ENCODE measurements at places on chromosomes 6 and 20.

DNA sequence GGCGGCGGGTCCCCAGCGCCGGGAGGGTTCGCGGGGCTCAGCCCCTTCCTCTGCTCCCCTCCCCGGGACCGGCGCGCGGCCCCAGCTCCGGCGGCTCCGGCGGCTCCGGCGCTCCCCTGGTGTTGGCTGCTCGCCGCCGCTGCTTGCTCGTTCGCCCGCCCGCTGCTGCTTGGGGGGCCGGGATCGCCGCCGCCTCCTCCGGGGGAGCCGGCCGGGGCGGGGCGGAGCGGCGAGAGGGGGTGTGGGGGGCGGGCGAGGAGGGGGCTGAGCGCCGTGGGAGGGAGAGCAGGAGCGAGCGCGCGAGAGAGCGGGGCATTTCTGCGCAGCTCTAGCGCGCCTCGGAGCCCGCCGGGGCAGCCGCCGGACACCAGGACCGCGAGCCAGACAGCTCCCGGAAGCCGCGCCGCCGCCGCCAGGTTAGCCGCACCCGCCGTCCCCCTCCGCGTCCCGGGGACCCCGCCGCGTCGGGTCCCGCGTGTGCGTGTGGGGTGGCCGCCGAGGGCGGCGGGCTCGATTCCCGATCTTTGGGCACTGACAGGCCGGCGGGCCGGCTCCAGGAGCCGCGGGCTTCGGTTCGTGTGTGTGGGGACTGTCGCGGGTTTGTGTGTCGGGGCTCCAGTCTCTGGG lies 62.0 kb upstream of the EPB41L1 start:
- DNase-seq: no peak

- no peak for DNase-seq
These were observed 6.1 kb downstream of the MYL9 start for GRCh38 chr20:36547186-36548005.

GRCh38 chr6:12955956-12956355 lies 239.4 kb downstream of the PHACTR1 start:
- DNase-seq: no peak

- no peak for DNase-seq
These were observed 62.7 kb upstream of the ISM1 start for GRCh38 chr20:13158369-13158768.

DNA sequence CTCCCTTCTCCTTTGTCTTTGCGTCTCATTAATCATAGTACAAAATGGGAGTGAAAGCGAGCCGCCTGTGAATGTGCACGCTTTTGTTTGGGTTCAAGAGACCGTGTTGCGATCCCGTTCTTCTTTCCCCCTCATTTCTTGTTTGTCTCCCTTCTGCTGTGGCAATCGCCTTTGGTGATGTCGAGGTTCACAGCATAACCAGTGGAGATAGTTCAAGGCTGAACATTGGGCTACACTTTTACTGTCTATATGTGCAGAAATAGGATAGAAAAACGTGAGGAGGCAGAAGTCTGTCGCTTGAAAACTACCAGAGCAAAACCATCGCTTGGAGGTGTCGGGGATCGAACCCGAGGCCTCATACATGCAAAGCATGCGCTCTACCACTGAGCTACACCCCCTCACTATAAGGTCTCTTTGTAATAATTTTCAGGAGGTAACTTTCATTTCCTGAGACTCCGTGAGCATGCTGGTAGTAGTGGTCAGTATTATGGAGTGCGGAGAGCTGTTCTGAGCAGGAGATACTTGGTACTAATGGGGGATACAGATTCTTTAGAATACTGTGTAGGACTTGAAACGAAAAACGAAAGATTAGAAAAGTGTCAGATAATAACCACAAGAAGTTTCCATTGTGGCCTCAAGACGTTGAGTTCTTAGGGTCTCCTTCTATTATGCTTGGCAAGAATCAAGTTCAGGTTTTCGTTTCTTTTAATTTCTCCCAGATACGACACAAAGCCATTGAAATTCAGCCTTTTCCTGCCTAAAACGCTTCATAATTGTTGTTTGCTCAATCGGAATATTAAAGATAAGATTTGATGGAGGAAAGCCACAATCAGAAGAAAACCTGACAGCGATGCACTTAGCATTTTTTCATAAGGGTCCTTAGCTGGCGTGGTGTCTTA lies 106.6 kb downstream of the TRIM27 start:
- no peak for DNase-seq

All from stimulated activated CD4-positive, alpha-beta T cell treated with anti-CD3 and anti-CD28 coated beads, TNF-alpha, amount 100 ng/mL, for 48 hours (primary cell).